ENCODE measurements at places on chromosomes 5 and 9. TPM values are rescaled to one million over a fixed set of nuclear protein-coding genes. Genes with fewer than 3 reads are reported as not detected.

DNA sequence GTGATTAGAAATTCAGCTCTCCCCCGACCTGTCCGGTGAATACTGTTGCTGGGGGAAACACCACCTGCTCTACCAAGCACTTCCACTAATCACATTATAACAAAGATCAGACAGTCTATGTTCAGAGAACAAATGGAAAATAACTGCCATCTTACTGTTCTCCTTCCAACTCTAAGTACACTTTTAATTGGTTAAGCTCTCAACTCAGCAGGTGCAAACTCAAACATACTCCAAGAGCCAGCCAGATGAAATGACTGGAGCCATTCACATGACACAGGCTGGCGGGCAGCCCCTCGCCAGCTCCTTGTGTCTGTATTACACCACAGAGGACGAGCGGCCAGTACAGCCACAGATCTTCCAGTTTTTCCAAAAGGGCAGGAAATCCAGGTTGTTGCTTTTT is 16.1 kb downstream of the LIFR start:
- DNase-seq = peak; percentile 29

- DNase-seq = no peak
These were observed 305.0 kb upstream of the MEF2C start for GRCh38 chr5:89187883-89188465.

GRCh38 chr9:136004712-136005111 is 43.5 kb upstream of the UBAC1 start:
- DNase-seq = no peak

- no peak for DNase-seq
These were observed 560.5 kb downstream of the TUSC1 start for GRCh38 chr9:25117791-25118190.

GRCh38 chr9:13957089-13957488 is 356.9 kb downstream of the NFIB start:
- DNase-seq = no peak

GRCh38 chr5:79471556-79471955 is 42.4 kb downstream of the HOMER1 start:
- no peak for DNase-seq

- DNase-seq = no peak
These were observed 166.6 kb downstream of the SMARCA2 start for GRCh38 chr9:2181792-2182191.

GRCh38 chr5:173033923-173034322 is 22.2 kb upstream of the CREBRF start:
- no peak for DNase-seq

GRCh38 chr5:38093855-38094254 is 164.5 kb upstream of the EGFLAM start:
- DNase-seq = no peak

GRCh38 chr9:34380511-34381315 is 4.0 kb upstream of the MYORG start:
- DNase-seq = peak; percentile 67

GRCh38 chr9:116154976-116155697 is 1.5 kb downstream of the PAPPA start:
- DNase-seq = no peak

GRCh38 chr9:127029548-127029947 is 92.9 kb downstream of the ANGPTL2 start:
- DNase-seq = no peak

GRCh38 chr5:162377895-162378294 is 310.3 kb downstream of the GABRG2 start:
- DNase-seq = no peak

DNA sequence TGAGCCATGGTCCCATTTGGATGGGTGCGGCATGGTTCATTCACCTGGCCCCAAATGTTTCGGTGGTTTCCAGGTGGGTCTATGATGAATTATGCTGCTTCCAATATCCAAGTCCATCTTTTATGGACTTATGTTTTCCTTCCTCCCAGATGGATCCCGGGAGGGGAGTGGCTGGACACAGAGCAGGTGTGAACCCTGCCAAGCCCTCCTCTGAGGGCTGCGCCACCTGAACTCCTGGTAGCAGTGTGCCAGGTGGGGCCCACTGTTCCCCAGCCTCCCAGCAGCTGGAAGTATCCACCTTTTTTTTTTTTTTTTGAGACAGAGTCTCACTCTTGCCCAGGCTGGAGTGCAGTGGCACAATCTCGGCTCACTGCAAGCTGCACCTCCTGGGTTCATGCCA is 42.9 kb downstream of the WNK2 start:
- no peak for DNase-seq

GRCh38 chr5:38612851-38613250 is 56.4 kb upstream of the LIFR start:
- DNase-seq = no peak

DNA sequence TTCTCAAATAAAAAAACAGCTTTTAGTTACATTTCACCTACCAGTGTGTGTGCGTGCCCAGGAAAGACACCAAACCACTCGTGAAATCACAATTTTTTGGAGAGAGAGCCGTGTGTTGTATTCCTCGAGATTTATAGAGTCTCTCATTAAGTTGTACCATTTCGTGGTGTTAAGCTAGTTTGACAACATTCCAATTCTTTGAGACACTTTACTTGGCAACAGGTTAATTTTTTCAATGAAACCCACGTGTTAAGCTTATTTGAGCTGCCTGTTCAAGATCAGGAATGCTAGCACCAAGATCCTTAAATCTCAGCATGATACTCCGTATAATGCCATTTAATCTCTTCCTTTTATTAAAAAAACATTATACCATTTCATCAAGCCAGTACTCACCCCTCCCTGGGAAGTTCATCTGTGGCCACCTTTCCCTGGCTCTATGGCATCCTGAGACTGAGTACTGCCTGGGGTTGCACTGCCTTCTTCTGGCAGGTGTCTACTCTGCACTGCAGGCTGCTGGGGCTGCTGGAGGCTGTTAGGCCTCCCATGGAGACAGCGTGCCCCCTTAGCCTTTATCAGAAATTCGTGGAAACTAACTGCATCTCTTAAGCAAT is 143.7 kb downstream of the ARHGAP26 start:
- DNase-seq = no peak

DNA sequence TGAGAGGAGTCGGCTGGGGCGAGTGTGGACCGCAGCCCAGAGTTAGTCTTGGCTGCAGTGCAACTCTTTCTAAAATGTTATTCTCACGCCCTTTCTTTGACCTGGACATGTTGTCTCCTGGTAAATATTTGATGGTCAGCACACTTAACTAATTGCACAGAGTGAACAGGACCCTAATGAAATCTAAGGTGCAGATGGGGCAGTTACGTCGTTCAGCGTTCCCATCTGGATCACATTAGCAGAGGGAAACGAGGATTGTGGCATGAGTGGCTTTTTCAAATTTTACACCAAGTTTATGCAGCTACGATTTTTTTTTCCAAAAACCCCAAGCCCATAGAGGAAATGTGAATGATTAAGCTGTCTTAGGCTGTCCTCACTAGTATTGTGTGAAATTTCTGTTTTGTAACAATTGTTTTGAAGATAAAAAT is 483 bp downstream of the C9orf85 start:
- no peak for DNase-seq

- peak; percentile 21 for DNase-seq
These were observed 599 bp downstream of the RAD1 start for GRCh38 chr5:34914671-34915138.

DNA sequence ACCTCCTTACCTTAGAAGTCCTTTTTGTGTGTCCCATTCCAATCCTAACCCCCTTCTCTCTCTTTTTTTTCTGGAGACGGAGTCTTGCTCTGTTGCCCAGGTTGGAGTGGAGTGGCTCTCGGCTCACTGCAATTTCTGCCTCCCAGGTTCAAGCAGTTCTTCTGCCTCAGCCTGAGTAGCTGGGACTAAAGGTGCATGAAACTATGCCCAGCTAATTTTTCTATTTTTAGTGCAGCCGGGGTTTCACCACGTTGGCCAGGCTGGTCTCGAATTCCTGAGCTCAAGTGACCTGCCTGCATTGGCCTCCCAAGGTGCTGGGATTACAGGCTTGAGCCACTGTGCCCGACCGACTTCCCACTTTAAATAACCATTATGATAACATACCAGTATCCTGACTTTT is 17.5 kb downstream of the TMEM38B start:
- DNase-seq = no peak

GRCh38 chr9:108751369-108751768 is 104.4 kb downstream of the ACTL7B start:
- no peak for DNase-seq

- no peak for DNase-seq
These were observed 175.1 kb upstream of the PITX1 start for GRCh38 chr5:135208903-135209721.

DNA sequence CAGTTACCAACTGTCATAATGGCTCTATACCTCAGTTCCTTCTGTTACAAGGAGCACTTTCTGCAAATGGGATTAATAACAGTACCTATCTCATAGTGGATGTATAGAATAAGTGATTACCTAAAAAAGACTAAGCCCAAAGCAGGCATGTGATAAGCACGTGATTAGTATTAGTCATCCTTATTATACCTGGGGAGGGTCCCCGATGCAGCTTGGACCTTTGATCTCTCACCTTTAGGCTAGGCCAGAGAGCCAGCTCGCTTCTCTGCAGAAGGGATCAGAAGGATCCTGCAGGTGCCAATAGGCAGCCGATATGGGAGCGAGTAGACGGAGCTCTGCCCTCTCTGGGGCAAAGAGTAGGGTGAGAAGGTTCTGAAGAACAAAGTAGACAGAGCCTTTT is 4.0 kb downstream of the JADE2 start:
- no peak for DNase-seq

- no peak for DNase-seq
These were observed 281.0 kb upstream of the IRX2 start for GRCh38 chr5:3032513-3032912.

- no peak for DNase-seq
These were observed 28.1 kb downstream of the SLC22A4 start for GRCh38 chr5:132322266-132322665.

- DNase-seq = no peak
These were observed 19.8 kb upstream of the CARTPT start for GRCh38 chr5:71699233-71699632.

- DNase-seq = no peak
These were observed 39.8 kb downstream of the LNPEP start for GRCh38 chr5:96975656-96976055.

GRCh38 chr9:8733131-8733954 is 933.8 kb upstream of the DMAC1 start:
- peak; percentile 67 for DNase-seq

AGXT2 gene
- not detected for total RNA-seq

C5 gene
- total RNA-seq = 8.0 TPM

TESK1 gene
- total RNA-seq = 11.7 TPM

KIAA1958 gene
- 8.6 TPM for total RNA-seq

AMBP gene
- total RNA-seq = 1.6 TPM

PCDHA12 gene
- total RNA-seq = 19.8 TPM

SLC46A2 gene
- not detected for total RNA-seq

ARL14EPL gene
- not detected for total RNA-seq

RFESD gene
- 1.4 TPM for total RNA-seq

OBP2B gene
- not detected for total RNA-seq

ABO gene
- total RNA-seq = under 0.01 TPM

ZNF169 gene
- 10.0 TPM for total RNA-seq

IFNA13 gene
- not detected for total RNA-seq
